ENCODE measurements at places on chromosomes 12 and 14.

- DNase-seq = no peak
Observed at GRCh38 chr12:108605690-108606406, 8.0 kb upstream of the TMEM119 start.

DNA sequence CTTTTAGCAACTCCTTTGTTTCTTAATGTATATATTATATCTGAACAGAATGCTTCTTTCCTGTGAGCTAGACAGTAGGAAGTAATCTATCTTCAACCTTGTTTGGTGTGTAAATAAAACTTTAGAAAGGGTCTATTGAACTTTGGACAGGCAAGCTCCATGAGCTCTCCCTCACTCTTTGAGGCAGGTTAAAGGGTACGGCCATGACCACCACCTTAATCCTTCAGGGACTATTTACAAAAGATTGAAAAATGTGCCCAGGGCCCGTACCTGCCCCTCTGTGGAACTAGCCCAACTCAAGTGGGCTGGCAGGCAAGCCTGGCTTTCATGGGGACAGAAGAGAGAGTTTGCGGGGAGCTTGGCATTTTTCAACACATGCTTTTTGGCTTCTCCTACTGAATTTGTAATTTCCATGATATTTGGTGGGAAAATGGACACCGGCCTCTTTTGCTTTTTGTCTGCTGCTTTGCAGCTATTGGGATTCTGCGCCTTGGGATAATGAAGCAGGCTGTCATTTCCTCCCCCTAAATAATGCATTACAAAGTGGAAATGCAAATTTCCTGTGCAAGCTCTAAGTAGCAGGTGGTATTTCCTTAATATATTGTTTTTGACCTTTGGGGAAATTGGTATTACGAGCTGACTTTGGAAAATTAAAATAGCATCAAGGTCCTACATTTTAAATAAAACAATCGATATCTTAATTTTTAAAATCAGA lies 106.0 kb downstream of the HMGA2 start:
- DNase-seq = no peak

DNA sequence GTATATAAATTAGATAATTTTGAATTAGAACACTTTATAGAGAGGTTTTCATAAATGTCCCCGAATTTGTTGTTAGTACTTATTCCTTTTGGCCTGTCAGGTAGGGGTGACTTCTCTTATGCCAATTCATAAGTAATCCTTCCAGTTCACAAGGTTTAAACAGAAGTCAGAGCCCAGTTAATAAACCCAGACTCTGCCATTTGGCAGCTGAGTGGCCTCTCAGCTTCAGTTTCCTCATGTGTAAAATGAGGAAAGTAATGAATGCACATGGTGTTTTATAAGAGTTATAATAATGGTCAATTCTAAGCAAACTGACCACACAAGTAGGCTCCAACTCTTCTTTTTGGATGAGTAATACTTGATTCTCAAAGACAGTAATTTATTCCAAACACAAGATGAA lies 10.3 kb downstream of the MTERF2 start:
- no peak for DNase-seq

DNA sequence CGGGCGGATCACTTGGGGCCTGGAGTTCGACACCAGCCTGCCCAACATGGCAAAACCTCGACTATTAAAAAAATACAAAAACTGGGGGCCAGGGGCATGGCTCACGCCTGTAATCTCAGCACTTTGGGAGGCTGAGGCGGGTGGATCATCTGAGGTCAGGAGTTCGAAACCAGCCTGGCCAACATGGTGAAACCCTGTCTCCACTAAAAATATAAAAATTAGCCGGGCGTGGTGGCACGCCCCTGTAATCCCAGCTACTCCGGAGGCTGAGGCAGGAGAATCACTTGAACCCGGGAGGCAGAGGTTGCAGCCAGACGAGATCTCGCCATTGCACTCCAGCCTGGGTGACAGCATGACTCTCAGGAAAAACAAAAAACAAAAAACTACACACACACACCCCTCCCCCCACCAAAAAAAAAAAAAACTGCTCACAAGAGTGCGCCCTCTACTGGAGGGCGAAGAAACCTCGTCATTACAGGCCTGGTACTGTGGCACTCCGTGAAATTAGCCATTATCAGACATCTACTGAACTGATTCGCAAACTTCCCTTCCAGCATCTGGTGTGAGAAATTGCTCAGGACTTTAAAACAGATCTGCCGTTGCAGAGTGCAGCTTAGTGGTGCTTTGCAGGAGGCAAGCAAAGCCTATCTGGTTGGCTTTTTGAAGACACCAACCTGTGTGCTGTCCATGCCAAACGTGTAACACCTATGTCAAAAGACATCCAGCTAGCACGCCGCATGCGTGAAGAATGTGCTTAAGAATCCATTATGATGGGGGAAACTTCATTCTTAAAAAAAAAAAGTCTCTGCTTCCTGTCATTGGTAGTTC lies 7.7 kb downstream of the PPP1R3E start:
- DNase-seq = peak; percentile 76

DNA sequence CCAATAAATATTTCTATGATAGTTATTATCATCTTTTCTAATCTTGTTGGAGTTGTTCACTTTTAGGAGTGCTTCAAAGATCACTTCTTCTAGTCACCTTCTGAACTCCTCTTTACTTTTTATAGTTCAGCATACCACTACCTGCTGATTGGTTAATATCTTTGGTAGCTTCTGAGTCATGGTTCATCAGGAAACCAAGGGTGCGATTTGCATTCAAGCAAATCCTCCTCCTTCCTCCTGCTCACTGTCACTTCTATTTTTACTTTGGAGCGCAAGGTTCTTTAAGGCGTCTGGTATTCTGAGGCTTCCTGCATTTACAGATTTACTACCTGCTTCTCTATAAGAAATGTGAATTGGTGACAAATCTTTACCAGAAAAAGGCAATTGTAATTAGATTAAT lies 24.0 kb downstream of the SYT1 start:
- DNase-seq = no peak

DNA sequence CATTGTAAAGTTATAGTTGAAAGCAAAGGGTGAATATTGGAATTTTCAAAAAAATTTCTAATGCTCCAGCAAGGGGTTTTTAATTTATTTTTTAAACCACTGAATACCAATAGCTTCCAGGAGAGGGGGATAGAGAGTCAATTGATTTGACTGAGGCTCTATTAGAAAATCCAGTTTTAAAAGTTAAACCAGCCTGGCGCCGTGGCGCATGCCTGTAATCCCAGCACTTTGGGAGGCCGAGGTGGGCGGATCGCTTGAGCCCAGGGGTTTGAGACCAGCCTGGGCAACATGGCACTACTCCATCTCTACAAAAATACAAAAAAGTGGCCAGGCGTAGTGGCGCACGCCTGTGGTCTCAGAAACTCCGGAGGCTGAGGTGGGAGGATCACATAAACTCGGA lies 150.1 kb downstream of the SLC38A4 start:
- DNase-seq = peak; percentile 28

DNA sequence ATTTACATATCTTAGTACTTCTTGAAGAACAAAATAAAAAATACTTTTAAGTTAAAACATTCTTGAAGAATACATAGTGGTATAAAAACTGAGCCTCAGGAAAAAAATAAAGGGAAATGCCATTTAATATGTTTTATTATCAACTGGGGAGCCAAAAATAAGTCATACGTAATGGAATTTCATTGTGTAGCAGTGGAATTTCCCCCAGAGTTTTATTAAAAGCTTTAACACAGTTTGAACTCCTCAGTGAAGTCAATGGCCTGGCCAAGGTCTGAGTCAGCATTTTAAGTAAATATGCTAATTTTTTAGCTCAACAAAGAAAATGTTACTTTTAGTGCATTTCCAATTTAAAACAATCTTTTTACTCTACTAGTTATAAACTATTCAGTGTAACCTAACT lies 350.1 kb upstream of the ATP2B1 start:
- no peak for DNase-seq

DNA sequence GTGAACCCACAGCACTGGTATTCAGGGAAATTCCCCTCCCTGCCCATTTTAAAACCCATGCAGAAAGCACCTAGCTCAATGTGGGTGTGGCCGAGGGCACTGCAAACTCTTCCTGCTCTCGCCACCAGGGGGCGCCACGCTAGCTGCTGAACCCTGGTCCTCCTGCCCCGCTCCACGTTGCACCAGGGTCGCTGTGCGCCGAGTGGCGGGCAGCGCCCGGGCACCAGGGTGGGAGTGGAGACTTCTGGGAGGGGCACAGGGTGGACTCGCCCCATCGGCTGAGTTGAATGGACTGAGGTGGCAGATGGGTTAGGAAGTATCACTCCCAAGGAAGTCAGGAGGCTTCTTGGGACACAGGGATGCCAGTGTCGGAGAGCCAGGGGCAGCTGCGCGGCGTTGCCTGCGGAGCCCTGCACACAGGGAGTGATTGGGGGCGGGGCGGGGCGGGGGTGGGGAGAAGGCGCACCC lies 48.1 kb upstream of the BCL11B start:
- DNase-seq = no peak

- DNase-seq = no peak
Observed at GRCh38 chr14:78974691-78975090, 804.5 kb downstream of the NRXN3 start.

DNA sequence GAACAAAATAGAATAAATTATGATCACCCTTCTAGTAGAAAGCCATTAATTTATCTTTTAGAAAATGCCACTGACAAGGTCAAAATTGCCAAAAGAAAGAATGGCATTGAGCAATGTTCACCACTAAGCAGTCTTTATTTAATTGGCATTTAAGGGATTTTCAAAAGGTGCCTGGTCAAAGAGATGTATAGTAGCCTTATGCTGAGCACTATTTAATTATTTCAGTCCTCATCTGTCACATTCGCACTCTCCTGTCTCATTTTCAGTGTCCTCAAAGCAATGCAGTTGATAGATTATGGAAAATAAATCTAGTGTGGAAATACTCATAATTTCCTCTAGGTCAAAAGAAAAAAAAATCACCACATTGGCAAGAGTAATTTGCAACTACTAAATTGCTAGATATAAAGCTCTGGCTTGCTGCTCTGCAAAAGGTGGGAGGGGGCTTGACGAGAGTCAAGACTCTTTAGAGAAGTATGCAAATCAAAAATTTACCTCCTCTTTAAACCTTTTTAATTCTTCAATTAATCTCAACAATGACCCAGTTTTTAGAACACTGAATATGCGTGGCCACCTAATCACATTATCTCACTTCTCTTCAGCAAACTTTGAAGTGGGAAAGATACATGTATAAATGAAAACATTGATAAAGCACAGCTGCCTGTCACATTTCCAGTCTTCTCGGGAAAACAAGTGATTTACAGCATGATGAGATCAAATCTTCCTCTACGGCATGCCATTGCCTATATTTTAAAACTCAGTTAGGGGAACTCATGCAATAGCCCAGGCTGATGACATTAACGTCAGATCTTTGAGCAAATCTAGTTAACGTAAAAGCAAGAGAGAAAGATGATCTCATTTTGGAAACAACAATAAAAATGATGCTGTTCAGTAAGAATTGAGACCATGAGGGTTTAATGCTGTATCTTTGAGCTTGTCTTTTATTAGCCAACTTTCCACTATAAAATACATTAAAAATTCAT lies 373.1 kb upstream of the DCN start:
- DNase-seq = no peak

- no peak for DNase-seq
Observed at GRCh38 chr12:125983094-125983783, 918.0 kb downstream of the AACS start.

GRCh38 chr12:43357141-43357540 lies 194.9 kb downstream of the ADAMTS20 start:
- DNase-seq = no peak

DNA sequence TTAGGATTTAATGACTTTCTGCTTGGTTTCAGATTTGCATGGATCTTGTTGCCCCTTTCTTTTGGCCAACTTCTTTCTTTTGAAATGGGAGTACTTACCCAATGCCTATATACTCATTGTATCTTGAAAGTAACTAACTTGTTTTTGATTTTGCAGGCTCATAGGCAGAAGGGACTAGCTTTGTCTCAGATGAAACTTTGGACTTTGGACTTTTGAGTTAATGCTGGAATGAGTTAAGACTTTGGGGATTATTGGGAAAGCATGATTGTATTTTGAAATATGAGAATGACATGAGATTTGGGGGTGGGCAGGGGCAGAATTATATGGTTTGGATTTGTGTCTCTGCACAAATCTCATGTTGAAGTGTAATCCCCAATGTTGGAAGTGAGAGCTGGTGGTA lies 657.1 kb downstream of the TMTC2 start:
- DNase-seq = no peak

DNA sequence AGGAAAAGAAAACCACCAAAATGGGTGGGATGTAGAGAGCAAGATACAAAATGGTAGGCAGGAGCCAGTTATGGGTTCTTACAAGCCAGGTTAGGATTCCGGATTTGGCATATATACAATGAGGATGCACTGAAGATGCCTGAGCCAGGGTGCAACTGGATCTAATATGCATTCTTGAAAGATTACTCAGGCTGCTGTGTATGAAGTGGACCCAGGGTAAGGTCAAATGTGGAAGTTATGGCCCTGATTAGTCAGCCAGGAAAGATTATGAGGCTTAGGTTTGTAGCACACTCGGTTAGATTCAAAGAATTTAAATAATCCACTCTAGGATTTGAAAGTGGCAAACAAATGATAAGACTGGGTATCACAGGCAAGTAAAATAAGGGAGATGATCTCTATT lies 1750.7 kb upstream of the FLRT2 start:
- no peak for DNase-seq

GRCh38 chr12:38156497-38157245 lies 159.9 kb upstream of the ALG10B start:
- no peak for DNase-seq

GRCh38 chr12:3405821-3406220 lies 85.2 kb upstream of the PRMT8 start:
- DNase-seq = no peak

DNA sequence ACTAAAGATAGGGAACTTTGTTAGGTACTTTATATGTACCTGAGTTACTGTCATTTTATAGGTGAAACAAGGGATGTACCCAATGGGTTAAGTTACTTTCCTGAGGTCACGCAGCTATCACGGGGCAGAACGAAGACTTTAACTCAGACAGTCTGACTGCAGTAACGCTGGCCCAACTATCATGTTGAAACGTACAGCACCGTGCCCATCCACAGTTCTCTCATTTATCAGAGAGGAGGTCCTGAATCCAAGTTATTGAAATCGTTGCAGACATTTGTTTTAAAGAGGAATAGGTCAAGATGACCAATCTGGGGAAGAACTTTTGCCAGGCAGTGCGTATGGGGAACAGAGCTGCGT lies 587 bp upstream of the C12orf75 start:
- DNase-seq = no peak

GRCh38 chr12:110135806-110136205 lies 11.6 kb downstream of the IFT81 start:
- DNase-seq = no peak

- DNase-seq = no peak
Observed at GRCh38 chr12:61713121-61713520, 547.1 kb upstream of the USP15 start.

DNA sequence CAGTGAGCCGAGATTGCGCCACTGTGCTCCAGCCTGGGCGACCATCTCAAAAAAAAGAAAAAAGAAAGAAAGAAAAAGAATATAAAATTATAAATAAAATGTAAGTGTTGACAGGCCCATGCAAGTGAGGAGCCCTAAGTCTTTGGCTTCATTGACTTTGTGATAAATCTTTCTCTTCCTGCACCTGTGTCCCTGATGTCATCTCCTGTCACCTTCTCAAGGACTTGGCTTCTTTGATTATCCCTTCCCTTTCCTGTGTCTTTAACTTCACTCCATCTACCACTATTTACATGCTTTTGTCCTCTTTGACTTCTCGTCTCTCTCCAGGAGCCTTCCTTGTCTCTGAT lies 33.6 kb upstream of the WNK1 start:
- DNase-seq = no peak

- no peak for DNase-seq
Observed at GRCh38 chr12:6934110-6934509, 6.4 kb downstream of the ATN1 start.

All from pons (tissue), 1 donor.